H1 (cell line): ENCODE measurements at places on chromosomes 3 and 15. TPM values are rescaled to one million over a fixed set of nuclear protein-coding genes. Genes with fewer than 3 reads are reported as not detected.

DNA sequence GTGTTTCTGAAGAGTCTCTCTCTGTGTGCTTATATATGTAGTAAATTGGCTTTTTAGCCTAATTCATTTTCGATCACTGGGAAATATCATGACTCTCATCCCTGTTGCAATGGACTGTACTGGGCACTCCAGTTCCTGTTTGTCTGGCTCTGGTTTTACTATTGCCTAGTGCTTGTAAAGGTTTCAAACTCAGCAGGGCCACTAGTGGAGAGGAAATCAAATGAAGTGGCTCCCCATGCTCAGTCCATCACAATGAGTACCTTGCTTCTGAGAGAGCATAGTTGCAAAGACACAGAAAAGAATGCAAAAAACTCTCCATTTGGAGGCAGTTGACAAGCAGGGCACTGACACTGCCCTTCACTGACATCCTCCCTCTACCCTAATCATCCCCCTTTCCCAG, 167.8 kb downstream of the TAFA4 start:
- no peak for DNase-seq

GRCh38 chr15:74233851-74234597, 2.1 kb upstream of the CCDC33 start:
- no peak for DNase-seq

Gene WDR49
- 1.7 and 3.2 TPM in 2 replicates for total RNA-seq

Gene ADCY5
- total RNA-seq, result 18.5 and 18.9 TPM in 2 replicates

Gene CFAP100
- total RNA-seq, result not detected in 2 replicates
